ENCODE measurements at places on chromosomes 6 and 20.

DNA sequence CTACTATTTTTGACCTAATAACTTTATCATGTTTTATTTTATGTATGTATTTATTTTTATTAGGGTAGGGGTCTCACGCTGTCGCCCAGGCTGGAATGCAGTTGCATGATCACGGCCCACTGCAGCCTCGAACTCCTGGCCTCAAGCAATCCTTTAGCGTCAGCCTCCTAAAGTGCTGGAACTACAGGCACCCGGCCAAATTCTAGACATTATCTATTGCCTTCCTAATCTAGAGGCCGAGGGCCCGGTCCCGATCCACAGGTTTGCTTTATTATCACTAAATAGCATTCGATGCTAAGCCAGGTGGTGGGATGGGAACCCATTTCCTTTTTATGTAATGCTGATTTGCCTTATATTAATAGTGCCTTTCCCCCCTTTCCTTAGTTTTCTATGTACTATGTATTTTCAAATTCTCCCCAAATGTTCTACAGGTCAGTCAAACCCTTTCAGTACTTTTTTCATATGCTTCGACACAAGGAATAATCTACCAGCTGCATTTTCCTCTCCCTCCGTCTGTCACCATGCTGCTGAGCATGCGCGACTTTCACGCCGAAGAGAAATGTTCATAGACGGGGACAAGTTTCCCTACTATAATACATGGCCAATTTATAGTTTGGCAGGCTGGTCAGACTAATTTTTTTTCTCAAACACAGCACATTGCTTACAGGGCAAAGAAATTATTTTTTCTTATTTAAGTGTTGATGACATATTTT, 6.4 kb downstream of the SERPINB6 start:
- DNase-seq: no peak

- no peak for DNase-seq
Measured at GRCh38 chr6:12482386-12483375, 192.5 kb downstream of the EDN1 start.

DNA sequence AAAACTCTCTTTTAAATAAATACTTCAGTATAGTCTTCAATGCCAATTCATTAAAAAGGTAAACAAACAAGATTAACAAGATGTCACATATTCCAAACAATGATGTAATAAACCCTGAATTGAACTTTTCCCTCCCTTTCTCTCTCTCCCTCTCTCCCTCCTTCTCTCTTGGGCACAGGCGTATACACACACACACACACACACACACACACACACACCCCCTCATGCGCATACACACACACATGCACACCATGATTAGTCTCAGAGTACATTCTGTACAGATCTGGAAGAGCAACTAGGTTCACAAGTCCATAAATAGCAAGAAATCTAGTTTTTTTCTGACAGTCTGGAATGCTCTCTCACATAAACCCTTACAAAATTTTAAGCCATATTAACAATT, 128.3 kb downstream of the DST start:
- DNase-seq: no peak

GRCh38 chr6:169084067-169084466, 169.6 kb downstream of the THBS2 start:
- DNase-seq: no peak

DNA sequence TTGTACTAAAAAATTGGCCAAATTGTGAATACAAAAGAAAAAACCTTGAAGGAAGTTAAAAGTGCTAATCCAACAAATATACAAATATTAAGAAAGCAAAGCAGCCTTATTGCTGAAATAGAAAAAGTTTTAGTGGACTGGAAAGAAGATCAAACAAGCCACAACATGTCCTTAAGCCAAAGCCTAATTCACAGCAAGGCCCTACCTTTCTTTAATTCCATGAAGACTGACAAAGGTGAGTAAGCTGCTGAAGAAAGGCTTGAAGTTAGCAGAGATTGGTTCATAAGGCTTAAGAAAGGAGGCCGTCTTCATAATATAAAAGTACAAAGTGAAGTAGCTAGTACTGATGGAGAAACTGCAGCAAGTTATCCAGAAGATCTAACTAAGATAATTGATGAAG, 53.5 kb downstream of the TINAG start:
- DNase-seq: no peak

DNA sequence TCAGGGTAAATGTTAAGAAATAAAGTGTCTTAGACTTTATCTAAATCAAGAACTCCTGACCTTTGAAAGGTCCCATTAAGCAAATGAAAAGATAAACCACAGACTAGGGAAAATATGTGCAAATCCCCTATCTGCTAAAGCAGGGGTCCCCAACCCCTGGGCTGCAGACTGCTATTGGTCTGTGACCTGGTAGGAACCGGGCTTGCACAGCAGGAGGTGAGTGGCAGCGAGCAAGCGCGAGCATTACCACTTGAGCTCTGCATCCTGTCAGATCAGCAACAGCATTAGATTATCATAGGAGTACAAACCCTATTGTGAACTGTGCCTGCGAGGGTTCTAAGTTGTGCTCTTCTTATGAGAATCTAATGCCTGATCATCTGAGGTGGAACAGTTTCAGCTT, 42.4 kb downstream of the LCA5 start:
- no peak for DNase-seq

Data from activated T-helper 1 cell treated with Interleukin-2 at 50 U/mL for 16 hours (primary cell).